ENCODE measurements at places on chromosomes 12 and 14.

GRCh38 chr12:121352682-121353018 is 439 bp upstream of the ANAPC5 start:
- DNase-seq, result no peak

DNA sequence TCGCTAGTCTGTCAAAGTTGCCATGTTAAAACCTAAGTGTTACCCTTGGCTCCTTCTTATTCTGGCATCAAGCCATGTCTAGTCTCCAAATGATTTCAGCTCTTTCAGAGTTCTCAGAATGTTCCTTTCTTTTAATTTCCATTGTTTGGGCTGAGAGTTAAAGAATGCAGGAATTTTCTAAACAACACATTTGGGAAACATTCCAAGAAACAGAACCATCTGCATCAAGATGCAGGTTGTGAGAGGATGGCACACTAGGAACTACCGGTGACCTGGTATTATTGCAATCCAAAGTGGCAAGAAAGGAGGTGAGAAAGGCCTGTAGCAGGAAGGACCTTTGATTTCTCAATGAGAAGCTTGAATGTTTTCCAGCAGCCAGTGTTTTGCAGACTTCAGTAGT is 30.1 kb downstream of the SLC35F4 start:
- DNase-seq, result no peak

- no peak for DNase-seq
Observed at GRCh38 chr12:63882844-63883243, 38.3 kb downstream of the SRGAP1 start.

DNA sequence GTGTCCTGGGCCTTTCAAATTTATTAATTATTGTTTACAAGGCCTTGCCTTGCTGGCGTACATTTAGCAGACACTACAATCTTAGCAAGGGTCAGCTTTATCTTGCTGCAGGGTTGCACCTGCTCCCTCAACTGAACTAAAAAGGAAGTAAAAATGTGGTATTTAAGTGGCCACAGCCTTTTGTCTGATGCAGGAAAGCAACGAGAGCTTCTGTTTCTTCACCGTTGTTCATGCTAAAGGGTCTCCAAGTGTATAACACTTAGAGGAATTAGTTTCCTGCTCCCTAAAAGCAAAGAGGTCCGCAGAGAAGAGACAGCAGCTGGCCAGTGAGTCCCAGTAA is 62.8 kb upstream of the EGLN3 start:
- DNase-seq, result no peak

- no peak for DNase-seq
Observed at GRCh38 chr12:77813558-77813957, 17.1 kb upstream of the NAV3 start.

DNA sequence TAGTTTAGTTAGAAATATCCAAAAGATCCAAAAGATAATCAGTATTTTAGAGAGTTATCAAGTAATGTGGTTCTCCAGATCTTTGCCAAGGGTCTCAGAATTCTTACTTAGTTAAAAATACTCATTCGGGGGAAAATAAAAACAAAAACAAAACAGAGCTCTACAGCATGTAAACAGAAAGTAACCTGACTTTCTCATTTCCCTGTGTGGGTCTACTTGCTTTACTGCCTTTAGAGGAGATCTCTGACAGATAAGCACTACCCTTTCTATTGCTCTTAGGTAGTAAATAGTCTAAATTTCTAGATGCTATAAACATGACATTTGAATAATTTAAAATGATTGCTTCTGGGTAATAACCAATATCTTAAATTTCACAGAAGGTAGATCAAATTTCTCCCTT is 371.8 kb downstream of the RPL10L start:
- DNase-seq, result no peak

- DNase-seq, result no peak
Observed at GRCh38 chr12:15769586-15769985, 19.6 kb downstream of the EPS8 start.

All from stimulated activated CD8-positive, alpha-beta memory T cell treated with anti-CD3 and anti-CD28 coated beads, Interleukin-4, amount 100 ng/mL, for 24 hours (primary cell).